ENCODE measurements at places on chromosomes 7 and 10.

GRCh38 chr10:131693766-131694165 lies 207.0 kb upstream of the PPP2R2D start:
- DNase-seq = no peak

DNA sequence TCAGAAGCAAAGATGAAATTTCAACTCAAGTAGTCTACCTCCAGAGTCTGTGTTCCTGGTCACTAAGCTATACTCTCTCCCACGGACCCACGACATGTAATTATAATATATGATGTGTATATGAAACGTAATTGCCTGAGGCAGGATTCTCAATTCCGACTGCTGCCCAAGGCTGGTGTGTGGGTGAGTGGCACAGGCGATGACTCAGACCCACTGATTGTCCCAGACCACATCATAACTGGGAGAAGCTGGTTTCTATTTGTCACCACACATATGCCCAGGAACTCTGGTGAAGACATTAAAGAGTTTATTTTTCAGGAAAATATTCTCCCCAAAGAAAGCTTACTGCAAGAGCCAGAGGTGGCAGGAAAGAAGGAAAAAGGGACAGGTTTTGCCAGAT lies 219.3 kb downstream of the JAZF1 start:
- DNase-seq = peak; percentile 70

- no peak for DNase-seq
Measured at GRCh38 chr7:122148878-122149277, 4.8 kb upstream of the AASS start.

DNA sequence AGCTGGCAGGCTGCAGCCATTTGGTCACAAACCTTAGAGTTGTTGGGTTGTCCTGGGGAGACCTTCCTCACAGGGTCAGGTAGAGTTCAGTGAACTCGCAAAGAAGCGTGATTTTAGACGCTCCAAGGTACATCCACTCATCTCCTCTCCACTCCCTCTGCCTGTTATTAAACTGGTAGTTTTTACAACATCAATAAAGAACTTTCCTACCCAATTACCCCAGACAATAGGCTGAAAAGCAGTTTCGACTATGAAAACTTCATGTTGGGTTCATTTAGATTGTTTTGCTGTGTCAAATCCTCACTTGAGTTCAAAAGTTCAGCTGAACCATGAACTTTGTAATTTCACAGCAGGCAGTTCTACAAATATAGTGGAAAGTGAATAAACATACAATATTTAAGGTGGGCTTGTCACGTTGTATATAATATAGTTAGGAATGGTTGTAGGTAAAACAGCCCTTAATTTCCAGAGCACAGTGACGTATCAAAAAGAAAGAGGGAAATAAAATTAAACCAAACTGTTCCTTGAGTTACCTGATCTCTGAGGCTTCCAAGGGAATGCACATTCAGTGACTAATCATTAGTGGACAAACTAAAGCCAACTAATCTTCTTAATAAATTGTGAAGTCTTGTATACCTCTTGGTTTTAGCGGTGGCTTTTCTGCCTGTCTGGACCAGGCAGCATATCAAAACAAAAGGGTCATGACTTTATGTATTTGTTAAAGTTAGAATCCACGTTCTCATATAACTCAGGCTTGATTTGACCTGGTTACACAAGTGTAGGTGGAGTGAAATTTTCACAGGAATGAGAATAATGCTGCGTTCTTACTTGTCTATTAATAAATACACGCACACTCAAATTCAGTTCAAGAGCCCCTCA lies 100.5 kb downstream of the CYP26A1 start:
- DNase-seq = no peak

DNA sequence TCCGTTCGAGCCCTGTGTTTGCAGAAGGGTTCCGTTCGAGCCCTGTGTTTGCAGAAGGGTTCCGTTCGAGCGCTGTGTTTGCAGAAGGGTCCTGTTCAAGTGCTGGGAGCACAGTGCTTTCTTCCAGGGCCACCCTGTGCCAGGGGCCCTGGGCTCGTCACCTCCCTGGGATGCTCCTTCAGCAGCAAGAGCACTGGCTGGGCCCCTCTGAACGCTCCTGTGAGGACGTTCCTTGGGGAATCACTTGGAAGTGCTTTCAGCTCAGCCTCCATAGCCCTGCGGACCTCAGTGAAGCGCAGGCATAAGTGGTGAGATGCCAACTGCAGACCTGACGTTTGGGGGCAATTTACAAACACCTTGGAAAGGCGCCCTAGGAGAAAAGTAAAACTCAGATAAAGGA lies 103.6 kb downstream of the DYNC2I1 start:
- no peak for DNase-seq

GRCh38 chr10:132306864-132307751 lies 642 bp downstream of the STK32C start:
- no peak for DNase-seq

- DNase-seq = no peak
Measured at GRCh38 chr7:16233517-16233916, 187.8 kb downstream of the CRPPA start.

DNA sequence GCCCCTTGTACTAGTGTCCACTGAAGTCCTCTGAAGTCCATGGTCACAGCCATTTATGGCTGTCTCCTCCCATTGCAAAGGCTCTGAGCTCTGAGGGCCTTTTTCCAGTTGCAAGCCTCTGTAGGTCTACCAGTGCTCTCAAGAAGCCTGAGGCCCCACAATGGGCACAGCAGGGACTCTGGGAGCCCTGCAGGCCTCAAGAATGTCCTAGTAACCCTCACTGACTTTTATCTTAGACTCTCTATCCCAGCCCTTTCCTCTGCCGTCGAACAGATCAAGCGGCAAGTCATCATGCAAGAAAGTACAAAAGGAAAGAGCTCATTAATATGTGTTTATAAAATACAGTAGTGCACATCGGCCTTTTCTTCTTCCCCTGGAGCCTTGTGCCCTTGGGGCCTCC lies 23.4 kb downstream of the VWA2 start:
- DNase-seq = no peak

- DNase-seq = no peak
Measured at GRCh38 chr7:28166982-28167715, 13.4 kb downstream of the JAZF1 start.

DNA sequence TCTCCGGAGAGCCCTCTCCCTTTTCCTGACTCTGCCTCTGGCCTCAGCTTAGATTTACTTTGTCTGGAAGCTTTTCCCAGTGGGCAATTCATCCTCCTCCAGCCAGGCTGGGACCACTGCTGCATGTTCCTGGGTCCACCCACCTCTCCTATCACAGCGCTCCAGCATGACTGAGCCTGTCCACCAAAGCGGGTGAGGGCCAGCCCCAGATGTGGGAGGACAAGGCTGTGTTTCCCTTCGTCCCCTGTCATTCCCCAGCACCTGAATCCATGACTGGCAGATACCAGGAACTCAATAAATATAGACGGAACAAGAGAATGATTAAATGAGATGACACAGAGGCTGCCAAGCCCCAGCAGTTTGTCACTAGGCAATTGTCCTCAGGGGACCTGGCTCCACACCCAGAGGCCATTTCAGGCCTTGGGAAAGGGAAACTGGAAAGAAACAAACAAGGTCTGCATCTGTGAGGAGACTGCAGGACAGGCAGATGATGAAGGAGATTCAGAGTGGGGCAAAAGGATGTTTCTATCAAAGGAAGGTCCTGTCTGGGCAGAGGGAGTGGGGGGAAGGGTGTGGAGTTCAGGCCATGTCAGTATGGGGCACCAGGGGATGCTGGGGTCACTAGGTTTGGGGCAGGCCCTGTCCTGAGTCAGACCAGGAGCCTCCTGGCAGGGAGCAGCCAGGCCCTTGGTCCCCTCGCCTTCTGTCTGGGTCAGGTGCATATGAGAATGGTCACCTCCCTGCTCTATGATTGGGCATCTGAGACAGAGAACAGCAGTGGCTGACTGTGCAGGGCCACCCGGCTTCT lies 576.4 kb downstream of the GRID1 start:
- no peak for DNase-seq

- no peak for DNase-seq
Measured at GRCh38 chr7:120994512-120995410, 6.2 kb downstream of the CPED1 start.

- DNase-seq = no peak
Measured at GRCh38 chr7:156167417-156167807, 355.1 kb upstream of the SHH start.

DNA sequence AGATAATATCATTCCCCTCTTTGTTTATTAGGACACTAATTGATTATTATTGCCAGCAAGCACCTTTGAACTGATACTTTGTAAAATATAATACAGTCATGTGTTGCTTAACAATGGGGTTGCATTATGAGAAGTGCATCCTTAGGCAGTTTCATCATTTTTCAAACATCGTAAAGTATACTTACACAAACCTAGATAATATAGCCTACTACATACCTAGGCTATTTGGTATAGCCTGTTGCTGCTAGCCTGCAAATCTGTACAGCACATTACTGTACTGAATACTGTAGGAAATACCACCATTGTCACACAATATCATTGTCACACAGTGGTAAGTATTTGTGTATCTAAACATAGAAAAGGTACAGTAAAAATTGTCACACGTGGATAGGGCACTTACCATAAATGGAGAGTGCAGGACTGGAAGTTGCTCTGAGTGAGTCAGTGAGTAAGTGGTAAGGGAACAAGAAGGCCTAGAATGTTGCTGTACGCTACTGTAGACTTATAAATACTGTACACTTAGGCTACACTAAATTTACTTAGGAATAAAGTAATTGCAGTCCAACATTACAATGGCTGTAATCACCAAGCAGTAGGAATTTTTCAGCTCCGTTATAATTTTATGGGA lies 70.7 kb downstream of the LCOR start:
- no peak for DNase-seq

DNA sequence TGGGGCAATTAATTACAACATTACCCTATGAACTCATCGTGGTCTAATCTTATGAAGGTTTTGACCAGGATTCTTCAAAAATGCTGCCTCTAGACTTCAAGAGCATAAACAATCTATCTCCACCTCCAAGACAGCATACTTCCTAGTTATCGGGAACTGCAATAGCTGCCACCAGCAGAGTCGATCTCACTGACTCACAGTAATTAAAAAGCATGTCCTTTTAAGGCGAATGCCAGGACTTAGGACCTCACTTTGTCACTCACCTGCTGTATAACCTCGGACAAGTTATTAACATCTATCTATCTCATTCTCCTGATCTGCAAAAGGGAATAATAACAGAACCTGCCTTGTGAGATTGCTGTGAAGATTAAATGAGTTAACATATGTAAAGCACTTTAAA lies 666.0 kb upstream of the COBL start:
- DNase-seq = no peak

DNA sequence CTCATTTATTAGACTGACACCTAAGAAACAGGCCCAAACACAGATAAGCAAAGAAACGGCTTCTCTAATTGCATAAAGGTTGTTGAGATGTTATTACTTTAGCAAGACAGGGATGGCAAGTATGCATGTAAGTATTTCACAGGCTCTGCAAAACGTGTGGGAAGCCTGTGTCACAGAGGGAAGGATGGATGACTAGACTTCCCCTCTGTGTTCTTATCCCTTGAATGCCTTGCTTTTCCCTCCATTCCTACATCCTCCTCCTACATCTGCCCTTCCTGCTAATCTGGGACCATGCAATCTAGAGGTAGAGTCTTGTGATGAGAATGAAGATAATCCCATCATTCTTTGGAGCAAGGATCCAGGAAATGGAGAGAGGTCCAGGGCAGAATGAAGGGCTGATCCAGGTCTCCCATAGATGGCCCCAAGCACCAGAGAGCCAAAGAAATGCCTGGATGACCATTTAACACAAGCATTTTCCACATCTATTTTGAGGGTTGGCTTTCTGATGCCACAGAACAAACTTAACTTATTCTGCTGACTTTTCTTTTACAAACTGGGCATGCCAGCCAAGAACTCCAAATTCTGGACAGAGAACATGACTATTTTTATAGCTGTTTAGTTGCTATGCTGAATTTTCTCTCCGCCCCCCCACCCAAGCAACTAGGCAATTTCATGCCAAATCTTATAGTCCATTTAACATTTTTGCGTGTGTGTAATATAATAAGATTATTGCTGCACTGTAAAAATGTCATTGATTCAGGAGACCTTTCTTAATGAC lies 48.1 kb downstream of the NRP1 start:
- peak; percentile 67 for DNase-seq

- no peak for DNase-seq
Measured at GRCh38 chr7:103894656-103895596, 94.5 kb downstream of the RELN start.

GRCh38 chr7:37408291-37409228 lies 40.1 kb downstream of the ELMO1 start:
- DNase-seq = no peak

GRCh38 chr7:81869670-81870069 lies 99.8 kb upstream of the HGF start:
- peak; percentile 39 for DNase-seq

GRCh38 chr10:77004917-77005564 lies 632.6 kb downstream of the KCNMA1 start:
- DNase-seq = peak; percentile 80

DNA sequence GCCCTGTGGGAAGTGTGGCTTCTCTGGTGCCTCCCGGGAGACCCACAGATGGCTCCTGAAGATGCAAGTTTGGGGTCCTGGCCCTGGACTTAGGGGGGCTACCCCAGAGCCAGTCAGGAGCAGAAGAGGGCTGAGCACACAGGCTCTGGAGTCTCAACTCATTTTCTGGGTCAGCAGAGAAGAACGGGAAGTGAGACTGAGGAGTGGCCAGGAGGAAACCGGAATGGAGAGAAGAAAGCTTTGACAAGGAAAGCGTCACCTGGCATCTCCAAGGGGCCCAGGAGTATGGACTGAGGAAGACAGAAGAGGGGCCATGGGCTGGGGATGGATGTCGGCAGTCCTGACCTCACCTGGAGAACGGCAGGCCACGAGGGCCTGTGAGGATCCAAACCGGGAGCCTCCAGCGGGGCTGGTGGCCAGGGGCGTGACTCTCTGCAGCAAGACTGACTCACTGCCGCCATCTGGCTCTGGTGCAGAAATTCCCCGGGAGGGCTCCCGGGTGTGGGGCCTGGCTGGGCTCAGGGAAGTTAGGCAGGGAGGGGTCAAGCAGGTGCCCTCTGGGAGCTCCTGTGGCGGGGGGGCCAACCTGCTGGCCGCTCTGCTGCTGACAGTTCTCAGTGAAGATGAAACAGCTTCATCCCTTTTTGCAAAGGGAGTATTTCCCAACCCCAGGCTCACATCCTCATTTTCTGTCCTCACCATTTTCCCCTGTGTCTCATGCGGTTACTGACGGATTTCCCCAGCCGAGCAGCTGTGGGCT lies 23.6 kb downstream of the DAGLB start:
- no peak for DNase-seq

- DNase-seq = no peak
Measured at GRCh38 chr7:21914671-21915070, 31.0 kb downstream of the CDCA7L start.

DNA sequence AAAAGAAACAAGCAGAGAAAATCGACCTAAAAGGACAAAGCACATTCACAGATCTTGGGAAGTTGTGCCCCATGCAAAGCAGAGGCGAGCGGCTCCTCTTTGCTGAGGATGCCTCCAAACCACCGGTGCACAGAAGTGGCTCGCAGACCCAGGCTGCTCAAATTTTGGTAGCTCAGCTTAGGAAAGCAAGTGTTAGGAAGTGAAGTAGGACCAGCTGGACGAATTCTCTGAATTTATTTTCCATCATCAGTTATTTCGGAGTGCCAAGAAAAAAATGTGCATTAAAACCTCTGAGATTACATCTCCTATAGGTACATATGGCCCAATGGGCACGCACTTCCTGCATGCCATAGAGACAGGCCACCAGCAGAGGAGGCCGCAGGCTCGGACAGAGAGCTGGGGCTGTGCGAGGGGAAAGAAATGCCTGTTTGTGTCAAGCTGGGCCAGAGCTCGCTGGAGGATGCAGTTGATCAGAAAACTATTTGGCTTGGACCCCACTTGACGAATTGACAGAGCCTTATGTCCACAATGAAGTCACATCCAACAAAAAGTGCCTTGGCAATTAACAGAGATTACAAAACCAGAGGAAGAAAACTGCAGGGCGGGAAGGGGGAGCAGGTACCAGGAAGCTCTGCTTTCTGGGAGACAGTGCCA lies 122.3 kb upstream of the LYZL2 start:
- peak; percentile 95 for DNase-seq
